Activated CD8-positive, alpha-beta memory T cell treated with anti-CD3 and anti-CD28 coated beads, Interleukin-2, amount 10 ng/mL, durations not matched to agents 7 days and 5 days (primary cell): ENCODE measurements at places on chromosomes 7 and 10. TPM values are rescaled to one million over a fixed set of nuclear protein-coding genes. Genes with fewer than 3 reads are reported as not detected.

ASB10 gene
- not detected for total RNA-seq

SPOCK2 gene
- 51.9 TPM for total RNA-seq

FLNC gene
- not detected for total RNA-seq

VPS37D gene
- not detected for total RNA-seq

PRKG1 gene
- total RNA-seq = not detected

NPC1L1 gene
- total RNA-seq = not detected

NKX6-2 gene
- total RNA-seq = not detected

GDF10 gene
- total RNA-seq = not detected

DNA sequence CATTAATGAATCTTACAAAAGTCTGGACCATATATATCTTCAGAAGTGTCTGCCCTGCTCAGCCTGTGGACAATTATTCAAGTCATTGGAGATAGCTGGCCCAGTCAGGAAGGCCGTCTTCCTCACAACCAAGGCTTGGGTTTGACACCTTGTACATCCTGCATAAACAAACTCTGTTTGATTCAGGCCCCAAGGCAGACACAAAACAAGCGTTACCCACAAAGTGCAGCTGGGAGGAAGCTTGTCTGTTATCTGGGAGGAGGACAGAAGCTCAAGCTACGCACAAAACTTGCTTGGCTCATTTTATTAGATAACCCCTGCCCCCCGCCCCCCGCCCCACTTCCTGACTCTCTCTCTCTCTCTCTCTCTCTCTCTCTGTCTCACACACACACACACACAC, 166.9 kb upstream of the WDR11 start:
- no peaks in the 10 kb centered on the region for H3K27me3 ChIP-seq
- no peaks in the 10 kb centered on the region for H3K4me1 ChIP-seq
- DNase-seq = no peak
- H3K4me3 ChIP-seq = no peak overlapping the region
- no peak overlapping the region for H3K27ac ChIP-seq
- no peaks in the 10 kb centered on the region for H3K36me3 ChIP-seq

DNA sequence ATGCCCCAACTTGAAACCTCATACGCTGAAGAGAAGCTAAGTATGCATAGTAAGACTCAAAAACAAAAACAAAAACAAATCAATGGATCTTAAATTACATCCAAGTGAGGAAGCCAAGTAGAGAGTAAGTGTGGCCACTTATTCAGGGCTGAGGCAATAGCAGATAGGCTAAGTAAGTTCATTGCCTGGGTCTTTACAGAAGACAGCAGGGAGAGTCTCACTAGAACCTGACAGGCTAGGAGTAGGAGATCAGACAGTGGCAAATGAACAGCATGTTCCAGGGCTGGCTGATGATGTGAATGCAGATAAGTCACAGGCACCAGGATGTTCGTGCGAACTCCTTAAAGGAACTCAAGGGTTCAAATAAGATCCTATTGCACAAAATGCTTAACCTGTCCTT, 568.6 kb downstream of the KCNMA1 start:
- peaks cover 3% of the 10 kb centered on the region for H3K27me3 ChIP-seq
- H3K4me3 ChIP-seq = no peak overlapping the region
- no peaks in the 10 kb centered on the region for H3K36me3 ChIP-seq
- H3K27ac ChIP-seq = no peak overlapping the region

- no peak overlapping the region for H3K27ac ChIP-seq
- H3K36me3 ChIP-seq = no peaks in the 10 kb centered on the region
- DNase-seq = no peak
- H3K4me3 ChIP-seq = no peak overlapping the region
- no peaks in the 10 kb centered on the region for H3K4me1 ChIP-seq
- H3K27me3 ChIP-seq = peaks cover 11% of the 10 kb centered on the region
Measured at GRCh38 chr10:58424176-58424575, 39.0 kb downstream of the TFAM start.

GRCh38 chr7:28002638-28003037, 178.0 kb downstream of the JAZF1 start:
- no peak for DNase-seq
- H3K27ac ChIP-seq = no peak overlapping the region
- no peak overlapping the region for H3K4me3 ChIP-seq
- peaks cover 11% of the 10 kb centered on the region for H3K4me1 ChIP-seq
- H3K27me3 ChIP-seq = no peaks in the 10 kb centered on the region

- DNase-seq = peak; percentile 22
- H3K4me3 ChIP-seq = no peak overlapping the region
- H3K36me3 ChIP-seq = peaks cover 15% of the 10 kb centered on the region
Measured at GRCh38 chr7:157487046-157487770, 150.4 kb downstream of the DNAJB6 start.

DNA sequence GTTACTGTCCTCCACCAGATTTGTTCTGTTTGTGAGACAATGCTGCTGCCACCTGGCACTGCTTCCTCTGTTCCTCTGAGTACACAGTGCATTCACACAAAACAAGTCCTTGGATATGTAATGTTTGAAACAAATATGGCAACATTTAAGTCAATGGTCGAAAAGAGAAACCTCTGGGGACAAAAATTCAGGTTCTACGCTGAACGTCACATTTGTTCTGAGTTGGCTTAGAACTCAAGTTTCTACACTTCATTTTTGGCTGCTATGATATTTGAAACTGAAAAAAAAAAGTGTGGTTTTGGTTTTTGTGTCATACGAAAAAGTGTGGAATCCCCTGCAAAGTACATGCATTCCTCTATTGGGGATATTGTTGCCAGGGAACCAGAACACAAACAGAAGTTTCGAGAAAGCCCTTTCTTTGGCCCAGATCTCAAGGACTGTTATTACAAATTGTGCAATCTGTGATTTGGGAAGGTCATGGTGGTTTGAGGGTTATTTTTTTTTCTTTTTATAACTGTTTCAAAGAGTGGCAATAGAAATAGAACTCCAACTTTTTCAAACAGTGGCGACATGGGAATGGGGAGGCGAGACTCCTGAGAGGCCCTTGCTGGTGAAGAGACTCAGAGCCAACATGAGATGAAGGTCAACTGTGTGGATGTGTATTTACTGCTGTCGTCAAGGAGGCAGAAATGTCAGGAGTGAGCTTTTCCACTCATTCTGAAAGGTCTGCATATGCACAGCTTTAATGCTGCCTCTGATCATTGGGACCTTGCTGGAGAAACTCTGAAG, 127.5 kb downstream of the CUBN start:
- H3K27ac ChIP-seq = peak overlapping the region; percentile 50
- H3K4me1 ChIP-seq = peaks cover 28% of the 10 kb centered on the region
- DNase-seq = no peak
- H3K36me3 ChIP-seq = peaks cover 6% of the 10 kb centered on the region

GRCh38 chr7:150464962-150465361, 14.5 kb downstream of the GIMAP8 start:
- H3K27me3 ChIP-seq = no peaks in the 10 kb centered on the region
- no peak for DNase-seq
- H3K27ac ChIP-seq = no peak overlapping the region
- peaks cover 53% of the 10 kb centered on the region for H3K4me1 ChIP-seq

DNA sequence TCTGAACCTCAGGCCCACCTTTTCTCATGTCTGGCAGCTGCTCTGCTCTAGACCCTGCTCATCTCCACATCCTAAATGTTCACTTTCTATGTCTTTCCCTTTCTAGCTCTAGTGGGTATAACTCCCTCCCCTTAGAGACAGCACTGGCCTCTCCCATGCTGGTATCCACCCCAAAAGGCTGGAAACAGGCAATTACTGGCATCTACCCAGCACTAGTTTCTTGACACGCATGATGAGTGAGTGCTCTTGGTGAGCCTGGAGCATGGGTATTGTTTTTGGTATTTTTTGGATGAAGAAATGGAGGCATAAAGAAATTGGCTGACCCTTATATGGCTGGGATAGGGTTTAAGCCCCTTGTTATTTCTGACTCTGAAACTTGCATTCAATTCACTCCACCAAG, 156.0 kb downstream of the EGFR start:
- no peak overlapping the region for H3K27ac ChIP-seq
- peaks cover 3% of the 10 kb centered on the region for H3K27me3 ChIP-seq
- H3K4me1 ChIP-seq = no peaks in the 10 kb centered on the region
- H3K4me3 ChIP-seq = no peak overlapping the region

GRCh38 chr10:127195041-127195506, 1.3 kb downstream of the INSYN2A start:
- H3K36me3 ChIP-seq = no peaks in the 10 kb centered on the region
- DNase-seq = no peak
- peaks cover 26% of the 10 kb centered on the region for H3K27me3 ChIP-seq
- H3K4me3 ChIP-seq = no peak overlapping the region

DNA sequence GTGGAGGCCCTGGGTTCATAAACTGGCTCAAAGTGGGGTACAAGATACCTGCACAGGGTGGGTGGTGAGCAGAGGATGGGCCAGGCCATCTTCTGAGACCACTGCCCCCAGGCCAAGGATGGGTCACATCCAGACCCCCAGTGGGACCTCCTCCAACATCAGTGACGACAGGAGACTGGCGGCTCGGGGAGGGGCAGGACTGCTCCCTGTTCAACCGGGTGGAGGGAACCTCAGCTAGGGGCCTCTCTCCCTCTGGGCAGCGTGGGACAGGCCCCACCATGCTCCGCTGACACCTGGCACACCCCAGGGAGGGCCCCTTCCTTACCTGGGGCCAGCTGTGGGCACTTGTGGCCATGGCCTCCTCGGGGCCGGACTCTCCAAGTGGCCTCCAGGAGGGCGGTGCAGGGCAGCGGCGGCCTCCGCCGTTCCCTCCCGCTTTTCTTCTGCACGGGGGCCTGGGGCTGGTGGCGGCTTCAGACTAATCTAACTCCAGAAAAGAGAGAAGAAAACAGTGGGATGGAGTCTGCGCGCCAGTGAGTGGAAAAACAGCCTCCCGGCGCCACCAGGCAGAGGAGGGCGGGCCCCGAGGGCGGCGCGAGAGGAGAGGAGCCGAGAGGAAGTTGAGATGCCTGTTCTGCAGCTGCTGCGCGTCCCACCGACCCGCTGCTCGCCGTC, at the start of gene CALHM2:
CALHM2 (minus strand) TSS at position 540 of the 675 bp plus-strand sequence. CDS start 2,429 bp downstream, outside the sequence.
- peak; percentile 74 for DNase-seq
- H3K36me3 ChIP-seq = peaks cover 38% of the 10 kb centered on the region
- peak within 1 kb of the TSS; percentile 82 for H3K4me3 ChIP-seq
- H3K27me3 ChIP-seq = no peaks in the 10 kb centered on the region
- peaks cover 56% of the 10 kb centered on the region for H3K4me1 ChIP-seq
- H3K27ac ChIP-seq = peak within 1 kb of the TSS; percentile 89

DNA sequence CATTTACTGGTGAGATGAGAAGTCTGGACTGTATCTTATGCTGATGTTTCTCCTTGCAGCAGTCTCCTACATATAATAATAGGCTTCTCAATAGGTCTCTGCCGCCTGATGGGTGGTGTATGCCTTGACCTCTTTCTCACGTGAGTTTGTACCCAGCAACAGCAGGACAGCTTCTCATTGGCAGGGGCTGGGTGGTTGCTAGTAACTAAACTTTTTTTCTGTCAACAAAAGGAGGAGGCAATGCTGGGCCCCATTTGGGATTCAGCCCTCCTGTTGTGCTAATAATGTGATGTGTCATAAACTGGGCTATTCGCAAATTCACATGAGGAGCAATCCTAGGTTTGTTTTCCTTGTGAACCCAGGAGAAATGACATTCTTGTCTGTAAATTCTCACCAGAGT, 533.6 kb downstream of the GATA3 start:
- no peak overlapping the region for H3K27ac ChIP-seq
- peaks cover 5% of the 10 kb centered on the region for H3K4me1 ChIP-seq
- no peak for DNase-seq
- no peak overlapping the region for H3K4me3 ChIP-seq

DNA sequence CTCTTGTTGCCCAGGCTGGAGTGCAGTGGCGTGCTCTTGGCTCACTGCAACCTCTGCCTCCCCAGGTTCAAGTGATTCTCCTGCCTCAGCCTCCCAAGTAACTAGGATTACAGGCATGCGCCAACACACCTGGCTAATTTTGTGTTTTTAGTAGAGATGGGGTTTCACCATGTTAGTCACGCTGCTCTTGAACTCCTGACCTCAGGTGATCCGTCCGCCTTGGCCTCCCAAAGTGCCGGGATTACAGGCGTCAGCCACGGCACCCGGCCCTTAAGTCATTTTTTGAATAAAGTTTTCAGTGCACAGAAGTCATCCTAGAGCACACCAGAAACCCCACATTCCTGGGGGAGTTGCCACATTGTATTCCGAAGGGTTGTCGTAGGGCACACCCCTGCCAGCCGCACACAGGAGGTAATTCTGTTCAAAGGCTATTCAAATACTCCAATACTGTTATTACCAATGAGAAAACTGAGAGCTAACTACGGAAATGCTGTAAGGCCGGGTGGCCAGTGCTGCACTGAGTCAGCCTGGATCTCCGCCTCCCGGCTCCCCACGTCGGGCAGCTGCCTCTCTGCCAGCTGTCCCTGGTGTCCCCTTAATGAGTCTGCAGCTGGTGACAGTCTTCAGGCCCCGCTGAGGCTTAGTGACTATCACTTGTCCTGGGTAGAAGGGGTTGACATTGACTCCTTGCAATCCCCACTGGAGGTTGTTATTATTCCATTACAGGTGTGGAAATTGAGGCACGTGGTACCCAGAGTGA, 8.6 kb upstream of the RFC2 start:
- H3K4me1 ChIP-seq = peaks cover 2% of the 10 kb centered on the region
- DNase-seq = no peak
- H3K4me3 ChIP-seq = no peak overlapping the region
- H3K36me3 ChIP-seq = no peaks in the 10 kb centered on the region
- H3K27ac ChIP-seq = no peak overlapping the region

DNA sequence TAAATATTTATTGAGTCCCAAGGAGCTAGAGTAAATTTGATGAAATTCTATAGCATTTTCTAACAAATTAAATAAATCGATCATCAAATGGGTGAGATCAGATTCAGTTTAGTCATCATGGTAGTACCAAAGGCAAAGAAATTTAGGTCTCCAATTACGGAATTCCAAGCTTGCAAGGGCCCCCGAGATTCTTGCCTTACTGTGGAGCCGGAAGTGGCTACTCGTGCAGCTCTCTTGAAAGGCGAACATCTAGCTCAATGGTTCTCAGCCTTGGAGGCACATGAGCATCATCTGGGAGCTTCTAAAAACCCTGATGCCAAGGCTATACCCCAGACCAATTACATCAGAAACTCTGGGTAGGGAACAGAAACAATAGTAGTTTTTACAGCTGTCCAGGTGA, 117.9 kb upstream of the PRR15 start:
- H3K27me3 ChIP-seq = no peaks in the 10 kb centered on the region
- no peak overlapping the region for H3K4me3 ChIP-seq
- no peaks in the 10 kb centered on the region for H3K4me1 ChIP-seq
- no peak for DNase-seq
- no peak overlapping the region for H3K27ac ChIP-seq

DNA sequence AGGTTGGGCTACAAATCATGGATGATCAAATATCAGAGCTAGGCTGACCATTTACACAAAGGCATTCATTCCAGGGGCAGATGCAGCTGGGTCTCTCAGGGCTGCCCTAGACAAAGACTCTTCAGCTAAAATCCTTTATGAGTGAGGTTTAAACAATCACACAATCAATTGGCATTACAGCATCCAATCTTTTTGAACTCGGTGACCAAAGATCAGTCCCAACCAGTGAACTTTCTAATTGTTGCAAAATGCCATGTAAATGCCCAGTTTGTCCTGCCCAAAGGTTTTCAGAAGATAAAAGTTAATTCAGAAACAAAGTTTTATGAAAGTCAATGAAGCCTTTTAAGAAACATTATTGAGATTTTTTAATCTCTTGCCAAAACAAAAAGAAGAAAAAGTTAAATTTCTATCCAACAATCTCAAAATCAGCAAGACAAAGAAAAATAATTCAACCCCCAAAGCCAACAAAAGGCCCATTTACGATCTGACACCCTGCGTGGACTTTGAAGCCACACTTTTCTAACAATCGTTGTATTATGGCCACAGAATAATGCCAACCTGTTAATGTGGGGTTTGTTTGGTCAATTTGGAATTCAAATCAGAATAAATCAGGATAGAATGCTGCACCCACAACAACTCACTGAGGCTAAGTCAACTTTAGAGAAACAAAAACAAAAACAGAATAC, 40.9 kb downstream of the GPR37 start:
- H3K27ac ChIP-seq = no peak overlapping the region
- no peaks in the 10 kb centered on the region for H3K4me1 ChIP-seq
- no peak overlapping the region for H3K4me3 ChIP-seq
- no peaks in the 10 kb centered on the region for H3K36me3 ChIP-seq
- no peaks in the 10 kb centered on the region for H3K27me3 ChIP-seq
